ENCODE measurements at places on chromosomes 5 and 9.

GRCh38 chr9:112664531-112664930 is 53.4 kb downstream of the INIP start:
- DNase-seq, result no peak

DNA sequence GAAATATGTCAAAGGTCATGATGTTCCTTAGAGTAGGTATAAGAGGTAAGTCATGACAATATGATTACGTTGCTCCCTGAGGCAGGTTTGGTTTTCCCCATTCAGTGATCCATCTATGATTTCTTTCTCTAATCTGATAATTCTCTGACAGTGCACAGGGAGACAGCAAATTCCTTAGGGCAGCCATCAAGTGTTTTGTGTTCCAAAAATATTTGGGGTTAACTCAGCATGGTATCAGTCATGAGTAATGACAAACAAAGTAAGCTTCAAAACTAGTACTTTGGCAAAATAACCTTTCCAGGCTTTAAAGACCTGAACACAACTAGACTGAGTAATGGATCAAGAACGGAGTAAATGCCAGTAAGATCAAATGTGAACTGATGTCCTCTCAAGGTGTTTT is 55.3 kb upstream of the SPATA31E1 start:
- DNase-seq, result no peak

- DNase-seq, result no peak
These were observed 53.7 kb upstream of the FAM120A start for GRCh38 chr9:93397661-93398373.

DNA sequence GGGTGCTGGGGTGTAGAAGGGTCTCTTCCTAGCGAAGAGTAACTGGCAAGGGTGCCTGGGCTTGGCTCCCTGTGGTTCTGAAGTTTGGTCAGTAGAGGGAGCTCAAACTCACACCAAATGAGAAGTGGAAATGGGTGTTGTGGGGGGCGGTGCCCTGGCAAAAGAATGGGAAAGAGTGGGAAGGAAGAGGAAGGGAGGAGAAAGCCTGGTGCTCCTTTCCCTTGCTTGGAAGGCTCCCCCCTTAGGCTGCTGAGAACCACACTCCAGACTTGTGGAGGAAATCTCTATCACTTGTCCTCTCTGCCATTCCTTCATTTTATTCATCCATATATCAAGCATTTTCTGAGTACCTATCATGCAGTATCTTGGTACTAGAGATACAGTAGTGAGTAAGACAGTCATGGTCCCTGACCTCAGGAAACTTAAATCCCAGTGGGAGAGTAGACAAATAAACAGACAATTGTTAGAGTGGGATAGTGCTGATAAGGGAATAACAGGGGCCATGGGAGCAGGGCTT is 13.0 kb downstream of the SLC4A9 start:
- DNase-seq, result peak; percentile 39

- no peak for DNase-seq
These were observed 135.6 kb downstream of the DOCK2 start for GRCh38 chr5:169772688-169773087.

DNA sequence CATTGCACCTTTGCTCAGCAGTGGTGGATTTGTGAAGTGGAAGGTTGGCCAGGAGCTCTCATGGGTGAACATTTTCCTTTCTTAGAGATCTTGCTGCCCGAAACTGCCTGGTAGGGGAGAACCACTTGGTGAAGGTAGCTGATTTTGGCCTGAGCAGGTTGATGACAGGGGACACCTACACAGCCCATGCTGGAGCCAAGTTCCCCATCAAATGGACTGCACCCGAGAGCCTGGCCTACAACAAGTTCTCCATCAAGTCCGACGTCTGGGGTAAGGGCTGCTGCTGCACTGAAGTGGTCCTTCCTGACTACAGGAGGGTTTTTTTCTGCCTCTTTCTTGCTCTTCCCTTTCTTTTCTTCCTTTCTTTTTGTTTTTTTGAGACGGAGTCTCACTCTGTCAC is 21.8 kb downstream of the QRFP start:
- DNase-seq, result no peak

GRCh38 chr5:130529511-130530485 is 625.5 kb downstream of the CHSY3 start:
- no peak for DNase-seq

DNA sequence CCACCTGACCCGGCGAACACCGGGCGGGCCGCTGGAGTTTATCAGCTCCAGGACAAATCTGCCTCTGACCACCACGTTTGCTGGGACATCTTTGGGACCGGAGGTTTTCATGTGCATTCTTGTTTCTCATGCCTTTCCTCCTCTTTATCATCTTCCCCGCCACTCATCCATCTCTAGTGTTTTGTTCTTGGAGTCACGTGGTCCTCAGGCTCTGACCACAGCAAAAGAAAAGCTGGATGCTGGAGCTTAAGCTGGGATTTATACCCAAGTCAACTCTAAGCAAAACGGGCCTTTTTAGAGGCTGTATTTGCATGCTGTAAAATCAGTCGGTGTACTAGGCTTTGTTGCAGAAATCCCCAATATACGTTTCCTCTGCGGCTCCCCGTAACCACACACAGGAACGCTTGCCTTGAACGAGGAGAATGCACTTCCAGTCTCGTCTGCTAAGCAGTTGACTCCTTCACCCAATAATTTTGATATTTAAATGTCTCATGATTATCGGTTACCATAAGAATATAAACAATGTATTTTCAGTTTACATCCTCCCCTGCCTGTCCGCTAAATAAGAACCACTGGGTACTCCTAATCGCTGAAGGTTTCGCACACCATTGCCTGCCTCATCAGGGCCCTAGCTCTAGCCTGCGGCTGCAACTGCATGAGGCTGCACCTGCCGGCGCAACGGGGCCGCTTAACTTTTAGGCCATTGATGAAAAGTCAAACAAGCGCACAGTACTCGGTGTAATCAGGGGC is 560 bp upstream of the NDUFS6 start:
- DNase-seq, result peak; percentile 57

Data from NCI-H1092 treated with DMSO at 0.1 percent for 48 hours (cell line).